ENCODE measurements at places on chromosomes 12 and 14.

- DNase-seq: no peak
Observed at GRCh38 chr12:30345744-30346471, 349.8 kb downstream of the IPO8 start.

GRCh38 chr12:108305520-108305919 lies 33.6 kb downstream of the CMKLR1 start:
- DNase-seq: peak; percentile 16

- no peak for DNase-seq
Observed at GRCh38 chr12:21172079-21172478, 41.1 kb downstream of the SLCO1B1 start.

- peak; percentile 22 for DNase-seq
Observed at GRCh38 chr12:57549909-57550640, at the start of gene KIF5A. Gene KIF5A (plus strand): TSS chr12:57550044. CDS start chr12:57550272, 228 bp downstream.

- peak; percentile 31 for DNase-seq
Observed at GRCh38 chr14:96039633-96040311, 610 bp downstream of the C14orf132 start.

DNA sequence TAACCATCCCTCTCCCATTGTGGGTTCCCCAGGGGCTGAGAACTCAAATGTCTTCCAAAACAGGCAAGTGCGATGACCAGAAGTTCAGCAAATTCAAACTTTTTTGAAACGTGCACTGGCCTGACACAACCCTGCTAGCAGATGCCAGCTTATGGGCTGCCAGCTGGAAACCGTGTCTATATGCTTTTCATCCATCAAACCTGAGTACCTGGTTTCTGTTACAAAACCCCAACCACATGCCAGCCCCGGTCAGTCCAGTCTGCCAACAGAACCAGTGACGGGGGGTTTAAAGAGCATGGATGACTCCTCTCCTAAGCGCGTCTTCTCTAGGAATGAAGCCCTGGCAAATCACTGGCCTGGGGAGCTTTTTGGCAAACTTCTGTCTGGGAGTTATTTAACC lies 189.7 kb downstream of the TTC7B start:
- DNase-seq: no peak

DNA sequence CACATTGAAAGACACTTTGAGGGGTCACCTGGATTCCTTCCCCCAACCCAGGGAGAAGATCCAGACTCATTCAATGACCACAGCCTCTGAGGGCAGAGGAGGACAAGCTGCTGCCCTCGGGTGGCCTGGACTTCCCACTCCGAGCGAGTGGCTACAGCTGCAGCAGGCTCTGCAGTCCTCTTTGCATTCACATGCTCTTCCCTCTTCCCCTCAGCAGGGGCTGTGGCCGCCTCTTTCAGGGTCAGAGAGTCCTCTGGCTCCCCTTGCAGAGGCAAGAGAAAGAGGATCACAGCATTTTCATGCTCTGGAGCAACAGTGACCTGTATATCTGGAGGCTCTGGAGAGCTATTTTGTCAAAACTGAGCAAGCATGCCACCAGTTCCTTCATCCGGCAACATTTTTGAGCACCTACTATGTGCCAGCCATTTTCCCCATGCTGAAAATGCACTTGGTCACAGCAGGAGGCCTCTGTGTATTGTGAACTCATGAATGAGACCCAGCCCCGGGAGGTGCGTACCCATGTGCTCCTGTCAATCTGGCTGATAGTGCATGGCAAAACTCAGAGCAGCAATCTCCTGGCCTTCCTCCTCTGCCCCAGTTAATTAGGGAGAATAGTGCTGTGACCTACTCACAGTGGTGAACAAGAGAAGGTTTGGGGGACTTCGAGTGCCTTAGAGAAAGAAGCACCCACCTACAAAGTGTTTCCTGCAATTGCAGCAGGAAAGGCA lies 42.9 kb upstream of the KCNA5 start:
- DNase-seq: no peak

GRCh38 chr14:95486875-95487668 lies 29.4 kb downstream of the SYNE3 start:
- DNase-seq: no peak

GRCh38 chr14:100858838-100859220 lies 32.9 kb downstream of the MEG3 start:
- no peak for DNase-seq

- no peak for DNase-seq
Observed at GRCh38 chr12:107302649-107303341, 209.4 kb upstream of the CRY1 start.

- DNase-seq: no peak
Observed at GRCh38 chr12:106054049-106054448, 84.7 kb downstream of the NUAK1 start.

Data from caudate nucleus (tissue), 63 donors.